Inflammatory macrophage (primary cell): ENCODE measurements at places on chromosomes 13 and 19.

DNA sequence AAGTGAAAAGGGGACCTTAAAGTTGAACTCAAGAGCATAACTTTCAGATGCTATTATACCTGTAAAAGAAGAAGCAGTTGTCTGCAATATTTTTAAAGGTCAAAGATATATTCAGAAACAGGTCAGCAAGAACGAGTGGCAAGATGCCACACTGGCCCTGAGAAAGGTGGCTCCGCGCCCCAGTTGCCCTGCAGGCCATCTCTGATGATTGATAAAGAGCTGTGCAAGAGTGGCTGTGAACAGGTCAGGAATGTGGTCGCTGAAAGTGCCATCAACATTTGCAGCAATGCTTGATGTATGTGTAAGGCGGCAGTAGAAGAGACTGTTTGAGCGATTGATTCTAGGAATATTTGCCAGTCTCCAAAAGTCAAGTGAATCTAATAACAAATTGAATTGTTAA lies 664.2 kb upstream of the SLC10A2 start:
- no peak for DNase-seq

GRCh38 chr13:98848746-98849145 lies 96.3 kb upstream of the SLC15A1 start:
- no peak for DNase-seq

DNA sequence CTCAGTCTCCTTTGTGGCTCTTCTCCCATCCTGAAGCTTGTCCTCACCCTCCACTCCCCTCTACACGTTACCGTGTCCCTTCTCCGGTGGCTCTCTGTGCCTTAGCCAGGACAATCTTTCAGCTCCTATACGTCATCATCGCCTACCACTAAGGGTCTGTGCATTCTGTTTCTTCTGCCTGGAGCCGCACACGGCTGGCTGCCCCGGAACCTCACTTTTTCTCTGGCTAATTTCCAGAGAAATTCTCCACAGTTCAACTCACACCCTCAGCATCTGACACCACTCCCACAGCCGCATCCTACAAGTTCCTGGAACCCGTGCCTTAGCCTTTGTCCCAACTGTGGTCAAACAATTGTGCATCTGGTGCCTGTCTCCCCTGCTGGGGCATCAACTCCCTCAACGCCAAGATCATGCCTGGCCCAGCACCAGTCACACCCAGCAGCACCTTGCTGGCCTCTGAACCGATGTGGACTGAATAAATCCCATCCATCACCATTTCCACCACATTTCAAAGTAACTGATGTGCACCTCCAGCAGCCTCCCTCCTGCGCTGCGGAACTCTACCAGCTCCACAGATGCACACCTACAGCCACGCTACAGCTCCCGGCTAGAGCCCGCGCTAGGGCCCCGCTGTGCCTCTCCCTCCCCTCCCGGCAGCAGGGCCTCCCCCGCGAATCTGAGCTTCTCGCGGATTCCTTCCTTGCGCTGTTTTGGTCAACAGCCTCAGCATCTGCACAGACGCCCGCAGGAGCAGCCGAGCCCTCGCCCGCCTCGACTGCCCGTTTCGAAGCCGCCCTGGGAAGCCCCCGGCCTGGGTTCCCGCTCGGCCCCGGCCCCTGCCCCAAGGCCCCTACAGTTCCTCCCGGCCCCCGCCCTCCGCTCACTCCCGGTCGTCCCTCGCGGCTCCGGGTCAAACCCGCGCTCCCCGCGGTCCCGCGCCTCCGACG lies 689 bp downstream of the DCUN1D2 start:
- DNase-seq, result peak; percentile 18

- DNase-seq, result no peak
These were observed 254.6 kb downstream of the SPRY2 start for GRCh38 chr13:80086304-80086721.

DNA sequence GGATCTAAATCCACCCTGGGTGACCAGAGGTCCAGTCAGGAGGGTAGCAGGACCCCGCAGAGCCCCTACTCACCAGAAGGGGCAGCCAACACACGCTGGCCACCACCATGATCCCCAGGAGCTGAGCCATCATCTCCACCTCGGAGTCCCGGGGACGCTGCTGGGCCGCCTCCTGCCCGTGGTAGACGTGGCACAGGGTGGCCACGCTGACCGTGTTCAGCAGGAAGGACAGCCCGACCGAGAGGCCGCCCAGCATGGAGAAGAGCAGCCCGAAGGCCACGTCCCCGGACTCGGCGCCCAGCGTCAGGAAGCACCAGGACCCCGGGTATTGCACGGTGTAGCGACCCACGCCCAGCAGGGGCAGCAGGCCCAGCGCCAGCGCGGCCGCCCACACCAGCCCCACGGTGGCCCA lies 6.9 kb downstream of the TBXA2R start:
- DNase-seq, result no peak

DNA sequence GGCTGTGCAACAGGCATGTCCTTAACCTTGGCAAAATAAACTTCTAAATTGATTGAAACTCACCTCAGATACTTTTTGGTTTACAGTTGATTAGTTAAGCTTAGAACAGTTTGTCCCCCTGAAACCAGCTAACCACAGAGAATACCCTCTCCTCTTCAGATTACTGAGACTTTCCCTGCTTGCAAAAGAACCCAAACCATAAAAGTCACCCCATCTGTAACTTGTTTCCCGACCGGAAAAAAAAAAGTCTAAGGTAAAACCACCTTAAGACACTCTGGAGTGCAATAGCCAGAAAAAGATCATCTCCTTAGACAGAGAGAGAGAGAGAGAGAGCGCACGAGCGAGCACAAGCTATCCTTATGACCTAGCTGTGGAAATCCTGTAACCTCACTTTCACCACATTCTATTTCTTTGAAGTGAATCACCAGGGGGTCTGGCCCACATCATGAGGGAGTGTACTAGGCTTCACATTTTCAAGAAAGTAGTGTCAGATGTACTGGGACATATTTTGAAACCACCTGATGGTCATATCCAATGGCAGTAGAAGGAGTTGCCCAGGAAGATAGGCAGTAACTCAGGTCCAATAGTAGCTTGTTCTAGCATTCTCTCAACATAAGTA lies 11.1 kb upstream of the GTF2F2 start:
- DNase-seq, result no peak

DNA sequence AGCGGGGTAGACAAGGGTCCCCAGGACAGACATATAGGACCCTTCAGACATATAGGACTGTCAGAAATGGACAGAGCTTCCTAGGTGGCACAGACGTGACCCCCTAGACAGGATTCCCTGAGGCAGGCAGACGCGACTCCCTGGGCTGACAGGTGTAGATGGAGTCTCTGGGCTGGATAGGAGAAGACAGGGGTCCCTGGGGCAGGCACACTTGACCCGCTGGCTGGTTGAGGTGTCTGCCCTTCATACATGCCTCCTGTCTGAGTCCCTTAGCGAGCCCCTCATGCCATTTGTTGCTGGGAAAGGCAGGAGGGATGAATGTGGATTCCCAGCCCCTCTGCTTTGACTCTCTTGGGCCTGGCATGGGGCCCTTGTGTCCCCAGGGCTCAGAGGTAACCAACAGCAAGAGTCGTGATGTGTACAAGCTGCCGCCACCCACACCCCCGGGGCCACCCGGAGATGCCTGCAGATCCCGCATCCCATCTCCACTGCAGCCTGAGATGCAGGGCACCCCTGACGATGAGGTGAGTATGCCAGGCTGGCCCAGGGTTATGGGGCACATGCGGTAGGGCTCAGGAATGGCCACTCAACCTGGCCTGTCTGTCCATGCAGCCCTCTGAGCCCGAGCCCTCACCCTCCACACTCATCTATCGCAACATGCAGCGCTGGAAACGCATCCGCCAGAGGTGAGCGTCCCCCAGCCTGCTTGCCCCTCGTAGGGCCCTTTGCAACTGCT lies 3.0 kb downstream of the HSPB6 start:
- no peak for DNase-seq

- DNase-seq, result no peak
These were observed 673 bp downstream of the TEAD2 start for GRCh38 chr19:49361438-49362047.

GRCh38 chr13:75749407-75749806 lies 113.3 kb downstream of the LMO7 start:
- DNase-seq, result no peak

GRCh38 chr13:106376401-106377112 lies 158.9 kb downstream of the EFNB2 start:
- peak; percentile 34 for DNase-seq

DNA sequence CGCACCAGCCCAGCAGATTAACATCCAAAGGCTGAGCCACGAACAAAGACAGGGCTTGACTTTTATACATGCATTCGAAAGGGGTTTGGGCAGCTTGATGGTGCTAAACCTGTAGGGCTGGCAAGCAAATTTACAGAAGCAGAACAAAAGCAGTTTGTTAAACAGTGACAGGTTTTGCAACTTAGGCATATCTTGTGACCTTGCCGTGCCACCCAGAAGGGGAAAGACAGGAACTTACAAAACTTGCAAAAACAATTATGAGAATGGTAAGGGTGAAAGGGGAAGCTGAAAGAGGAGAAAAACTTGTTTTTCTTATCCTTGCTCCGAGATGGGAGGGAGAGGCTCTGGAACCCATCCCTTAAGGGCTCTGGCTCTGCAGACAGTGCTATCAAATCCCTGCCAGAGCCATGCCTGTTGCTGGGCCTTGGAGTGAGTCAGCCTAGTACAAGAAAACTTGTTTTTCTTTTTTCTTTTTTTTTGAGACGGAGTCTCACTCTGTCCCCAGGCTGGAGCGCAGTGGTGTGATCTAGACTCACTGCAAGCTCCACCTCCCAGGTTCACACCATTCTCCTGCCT lies 1325.2 kb upstream of the PRR20A start:
- no peak for DNase-seq

DNA sequence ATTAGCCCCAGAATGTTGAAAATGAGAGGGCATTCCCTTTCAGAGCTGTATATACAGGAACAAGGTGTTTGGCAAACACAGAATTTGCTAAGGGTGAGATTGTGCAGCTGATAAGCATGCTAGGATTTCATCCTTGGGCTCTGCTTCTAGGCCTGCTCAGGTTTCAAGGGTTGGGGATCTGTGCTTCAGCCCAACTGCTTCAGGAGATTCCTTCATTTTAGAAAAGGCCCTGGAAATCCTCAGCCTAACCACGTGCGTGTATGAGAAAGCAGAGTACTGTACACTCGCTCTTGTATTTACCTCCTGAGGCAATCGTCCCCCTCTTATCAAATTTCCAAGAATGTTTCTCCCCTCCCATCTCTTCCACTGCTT lies 291.6 kb upstream of the ARGLU1 start:
- no peak for DNase-seq

- DNase-seq, result peak; percentile 9
These were observed 25.4 kb downstream of the ALG5 start for GRCh38 chr13:36973621-36974295.

GRCh38 chr13:64704121-64704649 lies 2526.0 kb downstream of the PCDH9 start:
- no peak for DNase-seq

GRCh38 chr13:51557875-51558612 lies 26.2 kb upstream of the WDFY2 start:
- DNase-seq, result peak; percentile 67

GRCh38 chr13:91017669-91018053 lies 329.8 kb upstream of the MIR17HG start:
- DNase-seq, result no peak

- DNase-seq, result peak; percentile 35
These were observed 557.2 kb downstream of the KCTD12 start for GRCh38 chr13:76329004-76329403.

GRCh38 chr13:41802684-41803444 lies 158.0 kb downstream of the VWA8 start:
- no peak for DNase-seq

GRCh38 chr13:112980434-112980833 lies 11.4 kb downstream of the MCF2L start:
- peak; percentile 45 for DNase-seq

DNA sequence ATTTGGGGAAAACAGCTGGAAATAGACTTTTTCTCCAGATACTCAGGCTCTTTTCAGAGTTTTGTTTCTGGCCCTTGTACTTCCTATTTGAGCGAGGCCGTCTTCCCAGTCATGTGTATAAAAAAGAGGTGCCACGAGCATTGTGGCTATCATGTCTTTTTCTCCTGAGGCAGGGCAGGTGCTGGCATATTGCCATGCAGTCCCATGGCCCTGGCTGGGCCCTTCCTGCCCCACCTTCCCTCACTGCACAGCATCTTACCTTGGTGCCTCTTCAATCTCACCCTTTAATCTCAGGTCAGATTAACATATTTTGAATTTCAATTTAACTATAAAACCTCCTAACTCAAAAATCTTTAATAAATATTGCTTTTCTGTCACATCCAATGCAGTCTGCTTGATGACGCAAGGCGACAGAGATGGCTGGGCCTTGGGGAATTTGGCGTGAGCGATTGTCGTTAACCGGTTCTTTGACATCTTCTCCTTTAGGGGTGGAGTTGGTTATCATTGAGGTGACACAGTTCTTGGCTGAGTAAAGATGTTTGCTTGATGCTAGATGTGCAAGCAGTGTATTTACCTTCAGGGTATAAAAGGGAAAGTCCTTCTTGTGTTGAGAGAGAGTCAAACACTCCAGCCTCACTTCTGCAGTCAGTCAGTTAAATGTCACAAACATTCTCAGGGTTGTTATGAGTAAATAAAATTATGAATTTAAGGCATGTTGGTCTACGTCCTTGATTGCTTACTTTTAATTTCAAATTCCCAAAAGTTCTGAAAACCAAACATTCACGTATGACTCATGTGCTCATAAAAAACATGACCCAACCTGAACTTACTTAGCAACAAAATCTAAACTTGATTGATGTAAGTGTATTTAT lies 289.9 kb downstream of the MYO16 start:
- no peak for DNase-seq

DNA sequence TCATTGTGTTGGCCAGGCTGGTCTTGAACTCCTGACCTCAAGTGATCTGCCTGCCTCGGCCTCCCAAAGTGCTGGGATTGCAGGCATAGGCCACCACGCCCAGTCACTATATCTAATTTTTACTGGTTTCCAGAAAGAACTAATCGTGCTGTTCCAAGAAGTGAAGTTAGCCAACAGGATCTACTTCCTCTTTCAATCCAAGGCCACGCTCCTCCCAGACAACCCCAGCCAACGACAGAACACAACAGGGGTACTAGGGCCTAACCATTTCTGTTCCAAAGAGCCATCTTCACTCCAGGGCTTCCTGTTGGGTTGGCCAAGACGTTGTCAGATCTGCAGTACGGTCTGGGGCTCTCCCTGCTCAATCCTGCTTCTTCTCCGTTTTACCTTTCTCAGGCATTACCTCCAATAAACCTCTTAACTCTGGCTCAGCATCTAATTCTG lies 7.0 kb upstream of the LSM14A start:
- peak; percentile 73 for DNase-seq

DNA sequence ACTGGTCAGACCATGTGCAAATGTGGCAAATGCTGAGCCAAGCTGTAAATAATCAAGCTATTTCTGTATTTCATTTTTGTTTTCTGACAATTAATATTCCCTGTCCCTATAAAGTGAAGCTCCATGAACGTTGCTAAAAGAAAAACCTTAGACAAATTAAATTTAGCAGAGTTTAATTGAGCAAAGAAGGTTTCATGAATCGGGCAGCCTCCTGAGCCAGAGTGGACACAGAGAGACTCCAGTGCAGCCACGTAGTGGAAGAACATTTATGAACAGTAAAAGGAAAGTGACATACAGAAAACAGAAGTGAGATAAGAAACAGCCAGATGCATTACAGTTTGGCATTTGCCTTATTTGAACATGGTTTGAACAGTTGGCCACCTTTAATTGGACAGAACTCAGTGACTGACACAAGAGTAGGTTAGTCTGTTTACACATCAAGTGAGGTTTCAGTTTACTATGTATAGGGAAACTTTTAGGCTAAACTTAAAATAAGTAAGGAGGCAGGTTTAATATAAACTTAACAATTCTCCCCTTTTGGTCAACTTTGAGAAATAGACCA lies 69.7 kb downstream of the UFM1 start:
- DNase-seq, result no peak

GRCh38 chr13:94329277-94329676 lies 150.2 kb downstream of the DCT start:
- DNase-seq, result no peak
